ENCODE measurements at places on chromosomes 12 and 14.

GRCh38 chr12:65742018-65743010 is 82.0 kb upstream of the HMGA2 start:
- no peaks in the 10 kb centered on the region for H3K4me1 ChIP-seq
- no peak overlapping the region for H3K4me3 ChIP-seq
- no peak overlapping the region for H3K27ac ChIP-seq
- peaks cover 4% of the 10 kb centered on the region for H3K27me3 ChIP-seq
- no peak for DNase-seq

GRCh38 chr12:71654200-71654599 is 9.4 kb downstream of the ZFC3H1 start:
- no peak overlapping the region for H3K27ac ChIP-seq
- H3K27me3 ChIP-seq, result no peaks in the 10 kb centered on the region
- peaks cover 8% of the 10 kb centered on the region for H3K4me1 ChIP-seq
- H3K36me3 ChIP-seq, result peaks cover 81% of the 10 kb centered on the region

DNA sequence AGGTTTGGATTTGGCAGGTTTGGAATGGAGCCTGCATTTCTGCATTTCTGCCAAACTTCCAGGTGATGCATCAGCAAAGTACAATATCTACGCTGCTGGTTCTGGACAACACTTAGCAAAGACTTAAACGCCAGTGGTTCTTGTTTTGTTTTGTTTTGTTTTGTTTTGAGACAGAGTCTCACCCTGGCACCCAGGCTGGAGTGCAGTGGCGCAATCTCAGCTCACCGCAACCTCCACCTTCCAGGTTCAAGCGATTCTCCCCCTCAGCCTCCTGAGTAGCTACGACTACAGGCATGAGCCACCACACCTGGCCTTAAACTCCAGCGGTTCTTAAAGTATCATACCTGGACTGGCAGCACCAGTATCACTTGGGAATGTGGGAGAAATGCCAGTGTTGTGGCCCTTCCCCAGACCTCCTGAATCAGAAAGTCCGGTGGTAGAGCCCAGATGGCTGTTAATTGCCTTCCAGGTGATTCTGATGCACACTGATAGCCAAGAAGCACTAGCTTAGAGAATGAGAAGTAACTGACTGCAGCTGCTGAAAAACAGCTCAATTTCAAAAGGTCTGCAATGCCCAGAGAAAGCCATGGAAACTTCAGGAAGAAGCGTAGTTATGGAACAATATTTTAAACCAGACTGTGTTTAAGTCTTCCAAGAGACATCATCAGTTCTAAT is 114.8 kb upstream of the FOXN3 start:
- H3K27me3 ChIP-seq, result no peaks in the 10 kb centered on the region
- H3K36me3 ChIP-seq, result no peaks in the 10 kb centered on the region
- H3K27ac ChIP-seq, result no peak overlapping the region
- DNase-seq, result no peak
- no peaks in the 10 kb centered on the region for H3K4me1 ChIP-seq
- no peak overlapping the region for H3K4me3 ChIP-seq

DNA sequence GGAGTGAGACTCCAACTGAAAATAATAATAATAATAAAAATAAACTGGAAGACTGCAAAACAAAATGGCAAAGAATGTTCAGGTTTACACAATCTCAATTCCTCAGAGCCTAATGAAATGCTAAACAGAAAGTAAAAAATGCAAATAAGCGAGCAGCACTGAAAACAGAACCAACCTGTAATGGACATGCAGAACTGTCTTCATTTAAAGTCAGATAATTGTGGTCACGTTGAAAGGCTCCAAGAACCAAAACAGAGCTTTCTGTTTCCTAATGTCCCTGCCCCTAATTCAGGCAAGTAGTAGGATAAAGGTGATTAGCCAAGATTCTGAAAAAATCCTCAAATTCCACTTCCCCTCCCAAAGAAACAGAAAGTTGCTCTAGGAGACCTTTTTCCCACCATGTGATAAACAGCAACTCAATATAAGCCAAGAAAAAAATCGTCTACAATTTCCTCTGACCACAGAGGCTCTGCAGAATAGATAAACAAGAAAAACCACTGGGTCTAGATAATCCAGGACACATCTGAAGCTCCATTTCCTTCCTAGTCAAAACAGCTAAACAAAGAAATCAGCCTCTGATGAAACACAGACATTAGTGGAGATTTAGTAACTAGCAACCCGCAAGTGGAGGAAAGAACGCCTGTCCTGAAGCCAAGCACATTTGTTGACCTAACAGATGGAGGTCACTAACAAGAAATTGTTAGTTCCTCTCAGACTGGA is 3.0 kb downstream of the MIS18BP1 start:
- H3K27ac ChIP-seq, result peak overlapping the region; percentile 63
- no peaks in the 10 kb centered on the region for H3K36me3 ChIP-seq
- H3K27me3 ChIP-seq, result no peaks in the 10 kb centered on the region
- no peak for DNase-seq

- no peaks in the 10 kb centered on the region for H3K4me1 ChIP-seq
- DNase-seq, result no peak
- no peaks in the 10 kb centered on the region for H3K27me3 ChIP-seq
- H3K36me3 ChIP-seq, result no peaks in the 10 kb centered on the region
- H3K4me3 ChIP-seq, result no peak overlapping the region
- no peak overlapping the region for H3K27ac ChIP-seq
Measured at GRCh38 chr12:65916991-65917695, 92.9 kb downstream of the HMGA2 start.

DNA sequence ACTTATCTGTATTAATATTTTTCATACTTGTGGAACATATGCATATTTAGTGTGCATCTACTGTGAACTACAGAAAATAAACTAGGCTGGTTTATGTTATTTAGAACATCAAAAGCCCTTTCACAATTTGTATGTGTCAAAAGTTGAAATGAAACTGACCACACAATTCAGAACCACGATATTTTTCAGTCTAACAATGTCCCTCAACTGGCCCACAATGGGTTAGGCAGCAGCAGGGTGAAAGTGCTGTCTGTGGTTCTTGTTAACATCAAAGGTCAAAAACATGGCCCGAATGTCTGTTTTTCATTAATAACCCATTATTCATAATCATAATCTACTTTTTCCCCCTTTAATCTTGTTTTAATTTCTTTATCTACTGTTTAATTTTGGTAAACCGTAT is 559.9 kb upstream of the ATP2B1 start:
- H3K4me3 ChIP-seq, result no peak overlapping the region
- H3K27ac ChIP-seq, result no peak overlapping the region
- DNase-seq, result no peak
- H3K27me3 ChIP-seq, result no peaks in the 10 kb centered on the region

Measured in DND-41 (cell line).